ENCODE measurements at places on chromosomes 6 and 20. TPM values are rescaled to one million over a fixed set of nuclear protein-coding genes. Genes with fewer than 3 reads are reported as not detected.

DNA sequence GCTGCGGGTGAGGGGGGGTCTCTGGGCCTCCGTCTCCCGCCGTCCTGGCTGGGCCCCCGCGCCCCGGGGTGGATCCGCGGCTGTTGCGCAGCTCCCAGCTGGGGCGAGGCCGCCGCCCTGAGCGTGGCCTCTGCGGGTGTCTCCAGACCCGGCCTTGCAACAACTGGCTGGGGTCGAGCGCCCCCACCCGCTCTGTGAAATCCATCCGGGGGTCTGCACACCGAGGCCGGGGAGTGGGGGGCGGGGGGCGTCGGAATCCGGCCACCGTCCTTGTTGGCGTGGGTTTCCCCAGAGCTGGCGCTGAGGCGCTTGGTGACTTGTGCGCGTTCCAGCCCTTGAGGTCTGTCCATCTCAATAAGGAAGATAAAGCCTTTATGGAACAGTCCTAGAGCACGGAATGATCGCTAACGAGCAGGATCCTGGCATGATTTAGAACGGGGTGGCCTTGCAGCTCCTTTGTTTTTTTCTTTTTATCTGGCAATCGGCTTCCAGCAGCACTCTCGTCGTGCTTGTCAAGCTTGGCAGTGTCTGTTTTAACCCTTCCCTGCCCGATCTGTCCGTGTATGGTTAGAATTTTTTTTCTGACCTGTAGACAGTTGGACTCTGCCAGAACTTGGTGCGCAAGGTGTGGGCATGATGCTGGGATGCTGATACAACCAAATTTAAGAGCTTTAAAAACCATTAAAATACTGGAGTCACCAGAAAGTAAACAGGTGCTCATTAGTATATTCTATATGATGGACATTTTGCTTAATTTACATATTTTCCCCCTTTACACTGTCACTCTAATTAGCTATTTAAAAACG, 675 bp downstream of the DSTN start:
- peak overlapping the region; percentile 100 for H3K27ac ChIP-seq
- H3K4me3 ChIP-seq, result peak overlapping the region; percentile 77
- no peaks in the 10 kb centered on the region for H3K36me3 ChIP-seq
- no peaks in the 10 kb centered on the region for H3K4me1 ChIP-seq
- H3K27me3 ChIP-seq, result no peaks in the 10 kb centered on the region

DNA sequence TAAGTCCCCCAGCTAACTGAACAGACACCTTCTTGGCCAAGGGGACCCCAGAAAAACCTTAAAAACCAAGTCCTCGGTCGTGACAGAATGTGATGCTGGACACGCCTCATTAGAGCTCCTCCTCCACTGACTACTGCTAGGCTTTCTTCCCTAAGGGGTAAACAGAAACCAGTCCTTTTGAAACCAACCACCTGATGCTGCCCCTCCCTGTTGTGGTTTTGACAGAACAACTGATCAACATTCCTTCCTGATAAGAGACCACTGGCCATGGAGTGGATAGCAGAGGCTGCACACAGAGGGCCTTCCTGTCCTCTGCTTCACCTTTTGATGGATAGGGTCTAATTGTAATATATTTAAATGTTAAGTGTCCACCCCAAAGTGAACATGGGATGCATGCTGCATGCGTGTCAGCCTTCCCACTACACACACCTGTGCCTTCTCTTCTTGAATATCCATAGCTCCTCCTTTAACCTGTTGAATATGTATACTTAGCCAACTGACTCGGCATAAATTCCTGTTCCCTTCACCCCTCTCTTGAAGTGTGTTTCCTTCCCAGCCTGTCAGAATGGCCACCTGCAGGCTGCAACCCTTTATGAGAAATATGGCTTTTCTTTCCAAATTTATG, 27.9 kb upstream of the SLC2A12 start:
- no peaks in the 10 kb centered on the region for H3K36me3 ChIP-seq
- DNase-seq, result no peak
- H3K4me3 ChIP-seq, result no peak overlapping the region
- H3K27me3 ChIP-seq, result no peaks in the 10 kb centered on the region

DNA sequence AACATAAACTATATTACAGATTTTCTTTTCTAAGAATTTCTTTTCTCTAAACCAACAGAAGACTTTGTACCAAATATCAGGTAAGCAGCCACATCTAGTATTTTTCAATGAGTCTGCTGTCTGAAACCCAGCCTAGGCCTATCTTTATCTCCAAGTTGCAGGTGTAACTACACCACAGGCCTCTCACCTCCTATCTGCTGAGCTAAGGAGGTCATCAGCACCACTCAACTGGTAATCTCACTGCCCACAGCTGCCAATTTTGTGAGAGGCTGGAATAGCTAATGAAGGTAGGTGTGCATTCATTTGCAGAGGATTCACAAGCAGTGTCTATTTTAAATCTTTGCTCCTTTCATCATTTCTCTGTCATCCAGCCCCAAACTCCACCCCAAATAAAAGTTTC, 584.8 kb downstream of the HDGFL1 start:
- no peak overlapping the region for H3K4me3 ChIP-seq
- no peaks in the 10 kb centered on the region for H3K27me3 ChIP-seq
- no peak for DNase-seq
- H3K4me1 ChIP-seq, result no peaks in the 10 kb centered on the region
- no peaks in the 10 kb centered on the region for H3K36me3 ChIP-seq
- no peak overlapping the region for H3K27ac ChIP-seq

Gene SALL4
- not detected for total RNA-seq

DNA sequence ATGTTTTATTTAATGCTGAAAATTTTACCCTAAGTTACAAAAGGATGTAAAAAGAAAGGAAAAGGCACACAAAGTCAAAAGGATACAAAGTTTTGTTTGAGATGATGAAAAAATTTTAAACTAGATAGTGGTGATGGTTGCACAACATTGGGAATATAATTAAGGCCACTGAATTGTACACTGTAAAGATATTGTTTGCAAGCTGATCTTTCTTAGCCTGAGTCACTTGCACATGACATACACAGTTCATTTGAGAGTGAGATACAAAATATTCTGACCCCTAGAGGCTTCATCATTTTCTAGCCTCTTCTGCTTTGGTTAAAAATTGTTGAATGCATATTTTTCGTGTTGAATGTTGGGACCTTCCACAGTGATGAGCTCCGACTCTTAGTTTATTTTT, 462.6 kb downstream of the HDGFL1 start:
- no peaks in the 10 kb centered on the region for H3K27me3 ChIP-seq
- DNase-seq, result no peak
- no peak overlapping the region for H3K4me3 ChIP-seq
- no peak overlapping the region for H3K27ac ChIP-seq
- H3K4me1 ChIP-seq, result no peaks in the 10 kb centered on the region

Gene ESR1
- total RNA-seq, result 29.1 TPM

- no peak overlapping the region for H3K27ac ChIP-seq
- no peak overlapping the region for H3K4me3 ChIP-seq
- no peak for DNase-seq
- H3K36me3 ChIP-seq, result no peaks in the 10 kb centered on the region
Measured at GRCh38 chr20:23127506-23128279, 41.6 kb upstream of the CD93 start.

Gene SH3BGRL2
- 30.1 TPM for total RNA-seq

- no peaks in the 10 kb centered on the region for H3K36me3 ChIP-seq
- no peak overlapping the region for H3K4me3 ChIP-seq
- no peaks in the 10 kb centered on the region for H3K4me1 ChIP-seq
- H3K27ac ChIP-seq, result no peak overlapping the region
- no peaks in the 10 kb centered on the region for H3K27me3 ChIP-seq
- no peak for DNase-seq
Measured at GRCh38 chr6:34276191-34276590, 27.4 kb upstream of the SMIM29 start.

Gene LGSN
- not detected for total RNA-seq
